Glutamatergic neuron (in vitro differentiated cells): ENCODE measurements at places on chromosomes 5 and 9. TPM values are rescaled to one million over a fixed set of nuclear protein-coding genes. Genes with fewer than 3 reads are reported as not detected.

GRCh38 chr5:61332358-61332749, 296 bp downstream of the ZSWIM6 start:
- H3K36me3 ChIP-seq = peaks cover 9% of the 10 kb centered on the region
- peaks cover 28% of the 10 kb centered on the region for H3K4me1 ChIP-seq
- DNase-seq = peak; percentile 52
- H3K4me3 ChIP-seq = no peak overlapping the region
- peaks cover 17% of the 10 kb centered on the region for H3K27me3 ChIP-seq

GRCh38 chr5:37836592-37837413, 3.0 kb downstream of the GDNF start:
- H3K36me3 ChIP-seq = no peaks in the 10 kb centered on the region
- H3K4me3 ChIP-seq = peak overlapping the region; percentile 85
- H3K4me1 ChIP-seq = peaks cover 6% of the 10 kb centered on the region
- H3K27me3 ChIP-seq = peaks cover 31% of the 10 kb centered on the region

DNA sequence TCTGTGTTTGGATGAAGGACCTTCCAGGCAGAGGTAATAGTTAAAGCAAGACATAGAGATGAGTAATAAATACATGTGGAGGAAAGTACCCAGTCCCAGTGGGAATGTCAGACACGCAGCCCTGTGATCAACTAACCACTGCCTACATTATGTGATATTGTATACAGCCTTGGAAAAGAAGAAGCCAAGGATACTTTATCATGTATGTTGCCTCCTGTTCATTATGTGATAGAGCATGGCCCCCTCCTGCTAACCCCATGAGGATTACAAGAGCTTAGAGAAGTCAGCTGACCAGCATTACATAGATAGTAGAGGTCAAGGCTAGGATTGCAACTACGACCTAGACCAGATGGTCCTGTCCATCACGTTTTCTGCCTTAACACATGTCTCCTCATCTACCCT, 497.0 kb upstream of the TNC start:
- DNase-seq = no peak
- H3K27me3 ChIP-seq = peaks cover 4% of the 10 kb centered on the region
- H3K36me3 ChIP-seq = no peaks in the 10 kb centered on the region
- H3K4me3 ChIP-seq = no peak overlapping the region

DNA sequence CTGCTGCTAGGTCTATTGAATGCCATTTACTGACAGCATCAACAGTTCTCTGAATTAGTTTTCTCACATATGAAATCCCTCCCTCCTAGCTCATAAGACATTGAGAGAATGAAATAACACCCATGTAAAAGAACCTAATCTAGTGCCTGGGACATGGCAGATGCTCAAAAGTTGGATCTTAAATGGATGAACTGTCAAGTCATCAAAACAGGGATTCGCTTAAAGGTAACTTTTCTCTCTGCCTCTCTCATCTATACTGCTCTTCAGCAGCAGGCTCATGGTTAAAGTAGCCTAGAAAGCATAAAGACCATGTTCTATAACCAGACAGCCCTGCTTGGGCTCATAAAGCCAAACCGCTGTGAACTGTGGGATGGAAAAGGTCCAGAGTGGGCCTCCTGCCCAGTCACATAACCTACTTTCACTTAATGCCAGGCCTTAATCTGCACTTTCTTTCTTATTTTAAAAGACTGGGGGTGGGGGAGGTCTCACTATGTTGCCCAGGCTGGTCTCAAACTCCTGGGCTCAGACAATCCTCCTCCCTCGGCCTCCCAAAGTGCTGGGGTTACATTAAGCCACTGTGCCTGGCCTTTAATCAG, 3.7 kb downstream of the TMEM245 start:
- H3K36me3 ChIP-seq = no peaks in the 10 kb centered on the region
- no peak overlapping the region for H3K4me3 ChIP-seq
- H3K27ac ChIP-seq = no peak overlapping the region
- peaks cover 4% of the 10 kb centered on the region for H3K27me3 ChIP-seq

DNA sequence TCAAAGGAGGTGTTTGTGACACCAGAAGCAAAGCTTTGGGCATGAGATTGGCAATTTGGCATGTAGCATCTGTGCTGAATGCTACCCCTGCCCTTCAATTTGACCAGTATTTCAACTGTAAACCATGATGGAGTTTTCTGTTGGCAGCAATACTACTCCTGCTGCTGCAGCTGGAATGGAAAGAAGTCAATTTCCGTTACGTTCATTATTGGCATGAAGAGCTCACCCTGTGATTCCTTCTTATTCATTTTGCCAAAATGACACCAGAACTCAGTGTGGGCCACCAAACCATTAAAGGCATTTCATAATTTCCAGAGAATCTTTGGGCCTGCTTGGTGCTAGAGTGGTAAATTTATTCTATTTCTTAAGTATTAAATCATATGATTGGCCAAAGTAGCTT, 433.1 kb upstream of the DMAC1 start:
- H3K36me3 ChIP-seq = no peaks in the 10 kb centered on the region
- no peak for DNase-seq
- peaks cover 3% of the 10 kb centered on the region for H3K4me1 ChIP-seq
- H3K27ac ChIP-seq = no peak overlapping the region

DNA sequence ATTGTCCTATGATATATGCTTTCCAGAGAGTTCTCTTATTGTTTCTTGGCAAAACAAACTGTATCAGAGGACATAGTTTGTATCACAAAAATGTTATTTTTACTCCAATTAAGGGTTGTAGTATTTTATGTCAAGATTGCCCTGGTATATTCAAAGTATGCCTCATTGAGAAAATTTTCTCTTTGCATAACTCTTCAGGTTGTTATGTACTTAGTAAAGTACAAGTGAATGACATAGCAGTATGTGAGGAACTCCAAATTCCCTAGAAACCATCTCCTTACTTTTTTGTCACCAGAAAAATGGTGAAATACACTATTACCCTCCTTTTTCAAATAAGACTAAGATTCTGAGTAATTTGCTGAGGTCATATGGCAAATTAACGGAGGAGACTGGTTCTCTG, 355.3 kb downstream of the NFIB start:
- no peaks in the 10 kb centered on the region for H3K27me3 ChIP-seq
- no peak overlapping the region for H3K27ac ChIP-seq
- no peak for DNase-seq

GRCh38 chr5:96080557-96080956, 118.9 kb upstream of the ELL2 start:
- no peak overlapping the region for H3K4me3 ChIP-seq
- peaks cover 8% of the 10 kb centered on the region for H3K27me3 ChIP-seq
- DNase-seq = no peak
- no peak overlapping the region for H3K27ac ChIP-seq

DNA sequence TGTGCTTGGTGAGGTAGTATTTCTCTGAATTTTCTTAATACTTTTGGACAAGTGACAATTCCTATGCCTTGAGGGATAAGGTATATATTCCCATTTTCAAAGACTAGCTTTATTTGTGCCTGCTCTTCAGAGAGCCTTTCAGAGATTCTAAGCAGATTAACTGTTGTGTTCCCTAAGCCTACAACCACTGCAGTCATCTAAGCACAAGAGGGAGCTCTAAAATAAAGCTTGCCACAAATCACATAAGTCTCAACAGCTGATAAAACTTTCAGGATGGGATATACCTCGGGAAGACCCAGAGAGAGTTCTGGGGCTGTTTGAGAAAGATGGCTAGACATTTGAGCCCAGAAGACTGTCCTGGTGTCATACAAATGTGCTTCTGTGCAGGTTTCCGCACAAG, 157.3 kb downstream of the CYLC2 start:
- no peak overlapping the region for H3K27ac ChIP-seq

- no peaks in the 10 kb centered on the region for H3K27me3 ChIP-seq
- DNase-seq = no peak
- peaks cover 12% of the 10 kb centered on the region for H3K4me1 ChIP-seq
- H3K36me3 ChIP-seq = no peaks in the 10 kb centered on the region
- no peak overlapping the region for H3K4me3 ChIP-seq
- no peak overlapping the region for H3K27ac ChIP-seq
These were observed 476.6 kb upstream of the WWC1 start for GRCh38 chr5:167814828-167815227.

DNA sequence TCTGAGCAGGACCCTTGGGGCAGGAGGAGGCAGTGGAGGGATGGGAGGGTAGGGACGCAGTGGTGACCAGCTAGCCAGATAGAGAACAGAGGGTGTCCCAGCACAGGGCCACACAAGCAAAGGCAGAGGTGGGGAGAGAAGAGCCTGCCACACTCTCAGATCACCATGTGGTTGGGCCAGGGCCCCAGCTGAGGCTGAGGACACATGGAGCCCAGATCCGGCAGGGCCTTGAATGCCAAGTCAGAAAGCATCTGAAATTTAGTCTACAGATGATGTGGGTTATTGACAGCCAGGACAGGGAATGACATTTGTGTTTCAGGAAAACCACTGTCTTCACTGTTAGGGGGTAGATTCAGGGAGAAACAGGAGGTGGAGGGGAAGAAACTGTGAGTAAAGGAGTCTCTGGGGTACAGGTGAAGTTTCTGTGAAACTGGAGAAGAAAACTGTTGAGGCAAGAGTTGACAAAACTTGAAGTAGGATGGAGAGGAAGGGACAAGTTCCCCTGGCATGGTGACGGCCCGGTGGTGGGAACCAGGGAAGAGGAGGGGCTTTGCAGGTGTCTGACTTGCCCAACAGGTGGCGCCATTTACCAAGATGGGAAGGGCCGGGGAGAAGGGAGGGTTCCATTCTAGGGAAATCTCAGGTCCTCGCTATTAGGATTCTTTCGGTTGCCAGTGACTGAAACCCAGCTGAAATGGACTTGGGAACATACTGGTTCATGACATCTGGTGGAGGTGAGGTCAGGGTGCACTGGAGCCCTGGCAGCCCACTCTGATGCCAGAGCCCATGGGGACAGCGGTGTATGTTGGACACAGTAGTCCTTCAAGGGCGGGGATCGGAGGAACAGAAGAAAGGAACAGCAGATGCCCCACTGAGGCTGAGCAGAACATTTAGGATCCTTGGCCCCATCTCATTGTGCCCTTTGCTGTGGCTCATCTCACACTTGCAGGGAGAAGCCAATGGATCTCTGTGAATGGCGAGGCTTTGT, 100.1 kb downstream of the KCNIP1 start:
- peak; percentile 89 for DNase-seq
- H3K36me3 ChIP-seq = peaks cover 3% of the 10 kb centered on the region
- H3K27ac ChIP-seq = peak overlapping the region; percentile 84
- peak overlapping the region; percentile 5 for H3K4me3 ChIP-seq
- H3K27me3 ChIP-seq = peaks cover 21% of the 10 kb centered on the region

DNA sequence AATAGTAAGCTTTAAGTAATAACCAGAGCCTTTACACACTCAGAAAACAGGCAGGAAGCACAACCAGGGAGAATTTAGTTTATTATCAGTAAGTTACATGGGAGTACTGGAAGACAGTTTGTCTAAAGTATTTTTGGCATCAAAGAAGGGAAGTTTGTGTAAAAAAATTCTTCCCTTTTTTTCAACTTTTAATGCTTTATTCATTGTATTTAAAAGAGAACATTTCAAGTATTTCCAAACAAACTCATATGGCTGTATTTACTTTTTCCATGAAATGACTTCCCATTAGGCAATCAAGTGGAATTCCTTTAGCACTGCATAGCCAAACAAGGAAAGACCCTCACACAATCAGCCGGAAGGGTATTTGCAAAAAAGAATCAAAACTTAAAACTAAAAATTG, 26.7 kb downstream of the RNF145 start:
- no peaks in the 10 kb centered on the region for H3K36me3 ChIP-seq
- no peaks in the 10 kb centered on the region for H3K27me3 ChIP-seq
- peaks cover 3% of the 10 kb centered on the region for H3K4me1 ChIP-seq
- no peak overlapping the region for H3K4me3 ChIP-seq

DNA sequence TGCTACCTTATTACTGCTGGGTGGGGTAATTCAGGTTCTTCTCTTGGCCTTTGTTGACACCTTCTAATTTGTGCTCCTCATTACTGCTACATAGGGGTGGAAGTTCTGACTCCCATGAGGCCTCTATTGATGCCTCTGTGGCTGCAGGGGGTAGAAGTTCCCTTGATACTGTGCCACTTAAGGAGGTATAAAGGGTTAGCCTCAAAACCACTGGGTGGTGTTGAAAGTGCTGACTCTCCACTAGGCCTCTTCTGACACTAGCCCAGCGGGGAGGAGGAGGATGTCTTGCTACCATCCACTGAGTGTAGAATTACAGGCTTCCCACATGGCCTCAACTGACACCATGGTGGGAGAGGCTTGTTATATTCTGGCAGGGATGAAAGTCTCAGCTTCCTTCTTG, 36.7 kb upstream of the CCDC112 start:
- no peaks in the 10 kb centered on the region for H3K36me3 ChIP-seq
- peaks cover 3% of the 10 kb centered on the region for H3K27me3 ChIP-seq
- DNase-seq = no peak
- H3K4me3 ChIP-seq = no peak overlapping the region
- peaks cover 6% of the 10 kb centered on the region for H3K4me1 ChIP-seq

DNA sequence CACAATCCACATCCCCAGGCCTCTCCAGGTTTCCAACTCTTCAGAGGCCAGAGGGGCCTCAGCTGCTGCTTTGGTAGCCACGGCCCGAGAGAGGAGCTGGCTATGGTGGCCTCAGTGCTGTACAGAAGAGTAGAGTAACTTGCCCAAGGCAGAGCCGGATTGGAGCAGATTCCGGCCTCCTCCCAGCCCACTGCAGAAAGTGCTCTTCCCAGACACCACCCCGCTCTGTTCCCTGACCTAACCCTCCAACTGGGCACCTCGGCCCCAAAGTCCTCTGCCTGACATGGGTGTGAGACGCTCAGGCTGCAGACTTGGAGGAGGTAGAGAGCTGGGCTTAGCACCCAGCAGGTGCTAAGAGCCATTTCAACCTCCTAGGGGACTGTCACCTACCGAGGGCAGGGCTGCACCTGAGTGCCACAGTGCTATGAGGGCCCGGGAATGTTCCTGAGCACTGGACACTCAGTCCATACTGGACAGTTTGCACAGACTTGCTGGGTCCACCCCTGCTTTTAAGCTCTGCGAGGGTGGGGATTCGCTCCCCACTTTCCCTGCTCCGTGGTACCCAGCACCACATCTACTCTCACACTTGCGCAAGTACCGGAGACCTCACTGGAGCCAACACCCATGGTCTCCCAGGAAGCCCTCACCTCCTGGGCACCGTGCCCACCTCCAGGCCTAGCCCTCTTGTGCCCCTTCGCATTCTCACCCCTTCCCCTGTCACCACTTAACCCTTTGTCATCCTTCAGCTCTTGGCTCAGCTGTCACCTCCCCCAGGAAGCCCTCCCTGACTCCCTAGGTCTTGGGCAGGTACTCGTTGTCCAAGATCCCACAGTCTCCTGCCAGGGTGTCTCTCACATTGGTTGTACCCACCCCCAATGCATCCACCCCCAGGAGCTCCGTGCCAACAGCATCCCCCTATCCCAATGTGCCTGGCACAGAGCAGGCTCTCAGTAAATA, 49.8 kb downstream of the DBH start:
- peaks cover 18% of the 10 kb centered on the region for H3K4me1 ChIP-seq
- no peaks in the 10 kb centered on the region for H3K36me3 ChIP-seq
- H3K4me3 ChIP-seq = no peak overlapping the region
- H3K27ac ChIP-seq = no peak overlapping the region
- DNase-seq = peak; percentile 13

GRCh38 chr5:56588636-56589480, 226.5 kb upstream of the MAP3K1 start:
- no peak overlapping the region for H3K4me3 ChIP-seq
- no peaks in the 10 kb centered on the region for H3K36me3 ChIP-seq
- no peak overlapping the region for H3K27ac ChIP-seq
- H3K27me3 ChIP-seq = no peaks in the 10 kb centered on the region
- DNase-seq = no peak

The MPDZ gene
- 38.7 TPM for total RNA-seq

The FOXD4L6 gene
- not detected for total RNA-seq

The LHFPL2 gene
- total RNA-seq = 2.5 TPM

The CD274 gene
- total RNA-seq = not detected

The MROH2B gene
- not detected for total RNA-seq

The SEMA5A gene
- 0.51 TPM for total RNA-seq

The PCDHGA5 gene
- 4.6 TPM for total RNA-seq

The CDH10 gene
- total RNA-seq = 3.0 TPM

The LCN10 gene
- total RNA-seq = not detected

The STPG3 gene
- total RNA-seq = not detected
